ENCODE measurements at places on chromosomes 13 and 19.

DNA sequence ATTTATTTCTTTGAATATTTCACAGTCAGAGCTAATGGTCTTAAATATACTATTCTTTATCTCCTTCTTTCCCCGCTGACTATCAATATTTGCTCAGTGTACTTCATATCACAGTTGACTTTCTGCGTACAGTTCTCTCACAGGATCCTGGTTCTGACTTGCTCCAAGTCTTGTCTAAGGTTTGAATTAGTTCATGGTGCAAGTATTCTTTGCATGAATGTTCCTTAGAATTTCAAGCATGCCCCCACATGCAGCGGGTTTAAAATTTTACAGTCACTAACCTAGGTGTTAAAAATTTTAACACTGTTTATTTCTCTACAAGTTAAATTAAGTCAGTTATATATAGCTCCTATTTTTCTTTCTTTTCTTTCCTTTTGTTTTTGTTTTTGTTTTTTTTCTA, 20.8 kb upstream of the KLF12 start:
- DNase-seq, result no peak

- DNase-seq, result no peak
Measured at GRCh38 chr13:74107598-74107997, 26.6 kb downstream of the KLF12 start.

GRCh38 chr19:44744871-44745332, 3.6 kb upstream of the BCL3 start:
- DNase-seq, result no peak

- DNase-seq, result no peak
Measured at GRCh38 chr13:37601648-37602440, 3.3 kb upstream of the POSTN start.

GRCh38 chr19:46081928-46082727, 41.3 kb upstream of the IGFL4 start:
- DNase-seq, result no peak

GRCh38 chr13:33069365-33069764, 53.1 kb downstream of the KL start:
- no peak for DNase-seq

GRCh38 chr13:20654156-20654555, 49.3 kb upstream of the IL17D start:
- no peak for DNase-seq

DNA sequence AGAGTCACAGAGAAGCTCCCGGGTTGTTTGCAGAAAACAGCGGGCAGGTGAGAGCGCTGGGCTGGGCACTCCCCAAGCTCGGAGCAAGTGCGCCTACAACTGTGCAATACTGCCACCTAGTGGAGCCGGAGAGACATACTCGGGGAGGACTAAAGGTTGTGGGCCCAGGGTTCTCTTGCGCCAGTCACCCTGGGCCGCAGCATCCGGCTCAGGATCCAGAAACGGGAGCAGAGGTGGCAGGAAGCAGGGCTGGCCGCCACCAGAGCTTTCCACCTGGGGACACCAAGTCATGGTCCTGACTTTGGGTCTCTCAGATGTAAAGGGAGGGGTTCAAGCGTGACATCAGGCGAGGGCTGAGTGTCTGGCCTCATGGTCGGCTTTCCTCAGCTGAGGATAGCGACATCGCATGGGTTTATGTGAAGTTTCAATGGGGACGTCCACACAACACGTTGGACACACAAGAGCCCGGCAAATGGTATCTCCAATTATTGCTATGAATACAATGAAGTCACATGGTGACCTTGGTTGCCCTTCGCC, 11.2 kb upstream of the KLK4 start:
- DNase-seq, result no peak

GRCh38 chr13:98823442-98823841, 71.0 kb upstream of the SLC15A1 start:
- DNase-seq, result no peak

GRCh38 chr19:45882652-45883585, 3.0 kb downstream of the IRF2BP1 start:
- no peak for DNase-seq

DNA sequence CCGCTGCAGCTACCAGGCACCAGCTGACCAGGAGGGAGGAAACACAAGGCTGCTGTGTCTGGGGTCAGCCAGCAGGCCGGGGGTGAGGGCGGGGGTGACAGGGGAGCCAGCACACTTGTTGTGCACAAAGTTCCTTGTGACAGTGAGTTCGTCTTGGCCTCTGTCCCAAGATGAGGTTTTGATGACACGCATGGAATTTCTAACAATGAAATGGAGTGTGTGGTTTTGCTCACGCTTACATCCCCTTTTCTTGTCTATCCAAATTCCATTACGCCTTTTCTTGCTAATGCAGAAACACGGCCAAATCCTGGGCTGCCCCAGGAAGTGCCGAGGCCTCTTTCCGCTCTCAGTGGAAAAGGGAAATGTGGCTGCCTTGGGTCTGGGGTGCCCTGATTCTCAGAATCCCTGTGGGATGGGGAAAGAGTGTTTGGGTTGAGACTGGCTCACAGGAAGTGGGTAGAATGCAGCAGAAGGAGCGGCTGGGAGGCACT, 73.8 kb downstream of the GADD45B start:
- no peak for DNase-seq

- no peak for DNase-seq
Measured at GRCh38 chr19:12872255-12872654, 9.0 kb downstream of the DNASE2 start.

- no peak for DNase-seq
Measured at GRCh38 chr19:2661615-2662014, 40.9 kb downstream of the GNG7 start.

DNA sequence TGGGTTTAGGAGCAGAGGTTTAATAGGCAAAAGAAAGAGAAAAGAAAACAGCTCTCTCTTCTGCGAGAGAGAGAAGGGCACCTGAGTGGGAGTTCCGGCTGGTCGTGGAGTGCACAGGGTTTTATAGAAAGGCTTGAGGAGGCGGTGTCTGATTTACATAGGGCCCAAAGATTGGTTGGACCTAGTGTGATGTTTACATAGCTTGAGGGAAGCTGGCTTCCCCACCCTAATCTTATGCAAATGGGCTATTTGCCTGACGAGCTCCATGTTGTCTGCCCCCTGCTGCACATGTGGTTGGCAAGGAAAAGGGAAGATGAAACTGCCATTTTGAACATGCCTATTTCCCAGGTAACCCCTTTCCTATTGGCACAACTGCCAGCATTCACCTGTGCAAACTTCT, 21.5 kb upstream of the MEDAG start:
- no peak for DNase-seq

Data from esophagus squamous epithelium (tissue), 5 donors.